ENCODE measurements at places on chromosomes 7 and 10.

DNA sequence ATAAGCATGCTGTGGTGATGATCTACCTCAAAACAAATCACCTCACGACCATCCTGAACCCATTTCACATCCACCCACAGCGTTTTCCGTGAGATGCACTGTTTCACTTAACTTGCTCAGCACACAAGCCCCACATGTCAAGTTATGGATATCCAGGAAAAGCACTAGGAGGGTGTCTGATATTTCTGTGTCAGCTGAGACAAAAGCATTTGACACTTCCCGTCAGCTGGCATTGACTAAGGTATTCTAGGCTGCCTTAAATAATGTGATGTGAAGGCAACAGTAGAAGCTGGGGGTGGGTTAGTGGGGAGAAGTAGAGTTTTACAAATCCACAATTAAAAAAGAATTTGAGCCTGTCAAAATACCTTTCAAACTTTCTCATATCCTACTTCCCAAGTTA, 68.7 kb upstream of the MDFIC start:
- H3K36me3 ChIP-seq = no peaks in the 10 kb centered on the region
- no peak for DNase-seq
- H3K27ac ChIP-seq = no peak overlapping the region
- H3K4me1 ChIP-seq = no peaks in the 10 kb centered on the region

- H3K27ac ChIP-seq = no peak overlapping the region
- DNase-seq = no peak
- no peak overlapping the region for H3K4me3 ChIP-seq
Observed at GRCh38 chr7:28028471-28028870, 152.1 kb downstream of the JAZF1 start.

DNA sequence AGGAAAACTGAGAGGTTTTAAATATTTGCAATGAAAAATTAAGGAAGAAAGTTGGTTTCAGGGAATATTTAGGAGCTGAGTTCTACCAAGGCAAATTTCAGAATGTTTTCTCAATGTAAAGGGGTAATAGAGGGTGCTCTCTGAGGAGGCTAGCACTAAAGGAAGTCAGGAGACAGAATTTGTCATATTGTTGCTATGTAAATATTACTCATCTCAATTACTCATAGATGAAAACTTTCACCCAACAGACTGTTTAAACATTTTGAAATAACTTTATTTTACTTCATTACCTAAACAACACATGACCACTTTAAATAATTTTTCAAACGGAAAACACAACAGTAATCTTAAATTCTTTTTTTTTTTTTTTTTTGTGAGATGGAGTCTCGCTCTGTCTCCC, 274.8 kb upstream of the NRG3 start:
- no peak overlapping the region for H3K4me3 ChIP-seq
- H3K4me1 ChIP-seq = no peaks in the 10 kb centered on the region
- H3K27me3 ChIP-seq = no peaks in the 10 kb centered on the region
- no peak for DNase-seq

GRCh38 chr7:47549916-47550315, 32.0 kb downstream of the TNS3 start:
- no peaks in the 10 kb centered on the region for H3K36me3 ChIP-seq
- H3K27me3 ChIP-seq = no peaks in the 10 kb centered on the region
- DNase-seq = no peak

GRCh38 chr7:46566097-46566774, 645.2 kb upstream of the IGFBP3 start:
- no peaks in the 10 kb centered on the region for H3K4me1 ChIP-seq
- DNase-seq = no peak
- H3K27ac ChIP-seq = no peak overlapping the region
- no peaks in the 10 kb centered on the region for H3K27me3 ChIP-seq

- H3K4me3 ChIP-seq = no peak overlapping the region
- peaks cover 18% of the 10 kb centered on the region for H3K4me1 ChIP-seq
- H3K27ac ChIP-seq = no peak overlapping the region
- H3K36me3 ChIP-seq = no peaks in the 10 kb centered on the region
Observed at GRCh38 chr10:132847856-132848255, 61.9 kb upstream of the NKX6-2 start.

- no peaks in the 10 kb centered on the region for H3K27me3 ChIP-seq
- no peaks in the 10 kb centered on the region for H3K4me1 ChIP-seq
- peaks cover 29% of the 10 kb centered on the region for H3K36me3 ChIP-seq
- H3K4me3 ChIP-seq = no peak overlapping the region
- H3K27ac ChIP-seq = no peak overlapping the region
- DNase-seq = no peak
Observed at GRCh38 chr10:48439031-48439430, 132.6 kb downstream of the MAPK8 start.

- no peaks in the 10 kb centered on the region for H3K27me3 ChIP-seq
- H3K27ac ChIP-seq = no peak overlapping the region
- no peak overlapping the region for H3K4me3 ChIP-seq
- DNase-seq = no peak
- H3K36me3 ChIP-seq = no peaks in the 10 kb centered on the region
- H3K4me1 ChIP-seq = no peaks in the 10 kb centered on the region
Observed at GRCh38 chr10:122503886-122504609, 42.7 kb downstream of the HTRA1 start.

DNA sequence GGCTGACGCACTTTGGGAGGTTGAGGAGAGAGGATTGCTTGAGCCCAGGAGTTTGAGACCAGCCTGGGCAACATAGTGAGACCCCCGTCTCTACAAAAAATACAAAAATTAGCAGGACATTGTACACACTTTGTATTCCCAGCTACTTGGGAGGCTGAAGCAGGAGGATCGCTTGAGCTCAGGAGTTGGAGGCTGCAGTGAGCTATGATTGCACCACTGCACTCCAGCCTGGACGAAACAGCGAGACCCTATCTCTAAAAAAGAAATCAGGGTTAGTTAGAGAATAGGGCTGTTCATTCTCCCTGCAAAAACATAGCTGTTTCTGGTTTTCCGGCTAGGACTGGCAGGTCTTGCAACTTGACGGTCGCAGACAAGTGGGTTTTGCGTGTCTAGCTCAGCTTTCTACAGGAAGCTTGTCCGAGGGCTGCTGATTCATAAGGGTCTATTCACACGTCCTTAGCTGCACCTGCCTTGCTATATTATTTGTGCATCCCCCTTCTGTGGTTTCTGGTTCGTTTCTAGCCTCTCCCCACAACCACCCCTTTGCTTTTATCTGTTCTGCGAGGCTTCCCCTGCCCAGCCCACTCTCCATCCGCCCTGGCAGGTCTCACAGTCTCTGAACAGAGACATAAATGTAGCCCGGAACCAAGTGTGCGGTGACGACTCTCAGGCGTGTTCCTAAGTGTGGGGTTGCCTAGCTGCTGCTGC, 10.7 kb downstream of the AMZ1 start:
- peak overlapping the region; percentile 87 for H3K27ac ChIP-seq
- peak; percentile 97 for DNase-seq
- peak overlapping the region; percentile 35 for H3K4me3 ChIP-seq
- no peaks in the 10 kb centered on the region for H3K36me3 ChIP-seq
- peaks cover 36% of the 10 kb centered on the region for H3K4me1 ChIP-seq

GRCh38 chr10:98100476-98100875, 34.0 kb upstream of the R3HCC1L start:
- no peak overlapping the region for H3K27ac ChIP-seq
- H3K27me3 ChIP-seq = no peaks in the 10 kb centered on the region
- no peak for DNase-seq
- no peaks in the 10 kb centered on the region for H3K4me1 ChIP-seq
- no peak overlapping the region for H3K4me3 ChIP-seq

DNA sequence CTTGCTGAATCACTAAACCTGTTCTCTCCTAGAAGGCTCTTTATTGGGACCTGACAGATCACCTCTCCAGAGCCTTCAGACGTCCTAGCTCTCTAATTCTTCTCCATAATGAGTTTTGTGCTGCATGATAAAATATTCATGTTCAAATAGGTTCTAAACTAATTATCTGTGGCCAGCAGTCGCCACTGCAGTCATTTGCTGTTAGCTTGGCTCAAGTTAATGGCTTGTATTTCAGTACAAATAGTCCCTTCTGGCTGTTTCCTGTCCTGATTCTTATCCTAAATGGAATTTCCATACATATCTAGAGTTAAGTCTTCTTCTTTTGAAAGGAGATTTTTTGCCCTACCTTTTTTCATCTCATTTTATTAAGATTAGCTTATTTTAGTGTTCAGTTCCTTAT, 303.2 kb downstream of the EXOC4 start:
- H3K4me1 ChIP-seq = peaks cover 6% of the 10 kb centered on the region
- H3K36me3 ChIP-seq = no peaks in the 10 kb centered on the region
- no peak overlapping the region for H3K27ac ChIP-seq
- no peak overlapping the region for H3K4me3 ChIP-seq
- no peaks in the 10 kb centered on the region for H3K27me3 ChIP-seq
- no peak for DNase-seq

DNA sequence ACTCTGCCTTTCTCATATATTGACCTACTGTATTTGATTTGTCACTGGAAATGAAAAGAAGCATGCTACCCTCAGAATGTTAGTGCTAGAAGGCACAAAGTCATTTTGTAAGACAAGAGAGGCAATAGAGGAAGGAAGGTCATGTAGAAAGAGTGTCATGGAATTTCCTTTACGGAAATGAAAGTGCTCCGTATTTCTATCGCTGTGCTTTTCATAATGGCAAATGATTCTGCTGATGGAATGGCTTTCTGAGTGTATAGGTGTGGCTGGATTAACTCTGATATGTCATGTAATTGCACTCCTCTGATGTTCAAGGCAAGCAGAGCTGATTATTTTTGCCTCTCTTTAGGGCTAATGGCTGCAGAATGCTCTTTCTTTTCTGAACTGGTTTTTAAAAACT, 15.5 kb upstream of the STEAP4 start:
- no peaks in the 10 kb centered on the region for H3K27me3 ChIP-seq
- no peak overlapping the region for H3K27ac ChIP-seq
- DNase-seq = no peak
- H3K4me3 ChIP-seq = no peak overlapping the region
- no peaks in the 10 kb centered on the region for H3K36me3 ChIP-seq

- no peaks in the 10 kb centered on the region for H3K36me3 ChIP-seq
- no peaks in the 10 kb centered on the region for H3K27me3 ChIP-seq
- no peak for DNase-seq
Observed at GRCh38 chr10:17453373-17454091, 863 bp downstream of the ST8SIA6 start.

DNA sequence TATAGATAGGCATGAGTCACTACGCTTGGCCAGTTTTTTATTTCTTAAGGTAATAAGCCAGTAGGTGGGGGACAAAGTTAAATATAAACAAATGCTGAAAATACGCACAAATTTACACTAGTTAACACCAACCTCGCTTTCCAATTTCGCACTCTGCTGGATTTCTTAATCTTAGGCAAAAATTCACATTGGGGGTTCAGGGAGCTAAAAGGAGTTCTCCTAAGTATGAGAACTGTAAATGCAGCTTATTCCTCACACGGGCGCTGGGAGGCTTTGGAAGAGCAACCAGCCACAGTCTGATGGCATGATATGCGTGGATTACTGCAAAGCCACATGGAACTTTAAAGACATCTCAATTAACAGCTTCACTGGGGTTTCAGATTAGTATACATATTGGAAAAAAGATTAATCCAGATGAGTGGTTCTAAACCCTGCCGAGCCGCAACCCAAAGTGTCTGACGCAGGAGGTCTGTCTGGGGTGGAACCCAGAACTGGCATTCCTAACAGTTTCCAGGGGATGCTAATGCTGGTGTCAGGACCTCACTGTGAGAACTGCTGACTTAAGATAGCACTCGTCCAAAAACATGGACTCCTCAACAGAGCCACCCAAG, 16.2 kb downstream of the TNS3 start:
- no peaks in the 10 kb centered on the region for H3K4me1 ChIP-seq
- no peak for DNase-seq
- H3K27ac ChIP-seq = no peak overlapping the region
- no peaks in the 10 kb centered on the region for H3K36me3 ChIP-seq
- no peaks in the 10 kb centered on the region for H3K27me3 ChIP-seq
- H3K4me3 ChIP-seq = no peak overlapping the region

DNA sequence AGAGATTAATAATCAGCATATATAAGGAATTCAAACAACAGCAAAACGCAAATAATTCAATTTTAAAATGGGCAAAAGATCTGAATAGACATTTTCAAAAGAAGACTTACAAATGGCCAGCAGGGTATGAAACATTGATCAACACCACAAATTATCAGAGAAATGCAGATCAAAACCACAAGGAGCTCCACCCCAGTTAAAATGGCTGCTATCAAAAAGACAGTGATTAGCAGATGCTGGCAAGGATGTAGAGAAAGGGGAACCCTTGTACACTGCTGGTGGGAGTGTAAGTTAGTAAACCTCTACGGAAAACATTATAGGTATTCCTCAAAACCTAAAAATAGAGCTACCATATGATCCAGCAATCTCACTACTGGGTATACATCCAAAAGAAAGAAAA, 128.0 kb upstream of the CACUL1 start:
- no peaks in the 10 kb centered on the region for H3K4me1 ChIP-seq
- H3K27me3 ChIP-seq = no peaks in the 10 kb centered on the region
- H3K36me3 ChIP-seq = no peaks in the 10 kb centered on the region
- no peak for DNase-seq
- H3K4me3 ChIP-seq = no peak overlapping the region

DNA sequence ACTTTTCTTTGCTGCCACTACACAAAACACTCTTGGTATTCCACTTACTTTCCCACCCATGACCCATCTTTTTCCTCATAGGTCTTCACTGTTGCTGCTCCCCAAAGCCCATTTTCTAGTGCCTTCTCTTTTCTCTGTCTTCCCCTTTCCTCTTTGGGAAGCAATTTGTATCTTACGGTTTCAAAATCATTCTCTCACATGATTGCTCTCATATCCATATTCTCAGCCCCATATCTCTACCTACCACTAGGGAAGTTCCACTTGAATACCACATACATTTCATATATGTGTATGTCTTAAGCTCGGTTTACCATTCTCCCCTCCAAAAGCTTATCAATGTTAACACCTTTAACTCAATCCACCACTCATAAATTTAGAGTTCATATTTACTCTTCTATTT, 3.2 kb upstream of the UBE2D1 start:
- no peaks in the 10 kb centered on the region for H3K27me3 ChIP-seq
- peaks cover 21% of the 10 kb centered on the region for H3K4me1 ChIP-seq
- H3K27ac ChIP-seq = no peak overlapping the region
- H3K36me3 ChIP-seq = peaks cover 5% of the 10 kb centered on the region
- H3K4me3 ChIP-seq = no peak overlapping the region

- H3K27me3 ChIP-seq = peaks cover 20% of the 10 kb centered on the region
- no peaks in the 10 kb centered on the region for H3K4me1 ChIP-seq
- H3K36me3 ChIP-seq = no peaks in the 10 kb centered on the region
- no peak overlapping the region for H3K27ac ChIP-seq
- no peak for DNase-seq
Observed at GRCh38 chr7:46123-46829, 146.1 kb upstream of the FAM20C start.

DNA sequence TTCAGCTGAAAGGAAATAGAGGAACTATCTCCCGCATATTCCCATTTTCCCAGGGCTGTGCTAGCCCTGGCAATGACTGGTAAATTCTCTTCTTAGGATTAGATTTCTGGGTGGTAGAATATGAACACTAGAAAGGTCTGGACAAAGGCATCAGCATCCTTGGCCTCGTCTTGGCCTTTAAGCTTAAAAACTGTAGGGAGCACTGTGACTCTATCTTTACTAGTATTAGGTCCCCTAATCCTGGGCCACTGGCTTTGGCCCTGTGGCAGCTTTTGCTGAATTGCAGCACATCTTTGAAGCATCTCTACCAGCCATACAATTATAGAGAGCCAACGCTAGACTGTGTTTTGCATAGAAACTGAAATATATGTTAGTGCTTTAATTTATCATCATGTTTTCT, 41.5 kb upstream of the EBLN1 start:
- peaks cover 7% of the 10 kb centered on the region for H3K27me3 ChIP-seq
- no peak overlapping the region for H3K4me3 ChIP-seq
- DNase-seq = no peak
- no peaks in the 10 kb centered on the region for H3K36me3 ChIP-seq
- H3K27ac ChIP-seq = no peak overlapping the region
